IPS DF 6.9 (cell line): ENCODE measurements at places on chromosomes 3 and 15.

GRCh38 chr15:69713726-69714559, 261.3 kb downstream of the RPLP1 start:
- DNase-seq, result no peak

GRCh38 chr3:94990952-94991705, 928.3 kb downstream of the NSUN3 start:
- no peak for DNase-seq

DNA sequence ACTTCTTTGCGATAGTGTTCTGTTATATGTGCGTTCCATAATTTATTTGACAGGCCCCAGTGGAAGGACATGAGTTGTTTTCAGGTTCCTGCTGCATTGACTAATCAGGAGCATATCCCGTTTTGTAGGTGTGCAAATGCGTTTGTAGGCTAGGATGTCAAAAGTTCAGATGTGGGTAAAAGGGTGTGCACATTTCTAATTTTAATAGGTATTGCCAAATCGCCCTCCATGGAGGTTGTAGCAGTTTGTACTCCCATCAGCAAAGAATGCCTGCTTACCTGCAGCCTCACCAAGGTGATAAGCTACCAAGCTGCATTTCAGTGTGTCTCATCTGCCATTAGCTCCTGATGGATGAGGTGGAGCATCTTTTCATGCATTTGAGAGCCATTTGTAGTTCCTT, 36.3 kb downstream of the KLF13 start:
- no peak for DNase-seq

GRCh38 chr3:86740751-86741150, 250.2 kb downstream of the VGLL3 start:
- no peak for DNase-seq

- no peak for DNase-seq
Measured at GRCh38 chr3:115655761-115656282, 32.5 kb downstream of the GAP43 start.

GRCh38 chr3:183503746-183504145, 51.8 kb downstream of the KLHL6 start:
- DNase-seq, result no peak

- DNase-seq, result no peak
Measured at GRCh38 chr3:46337911-46338310, 16.0 kb upstream of the CCR2 start.

DNA sequence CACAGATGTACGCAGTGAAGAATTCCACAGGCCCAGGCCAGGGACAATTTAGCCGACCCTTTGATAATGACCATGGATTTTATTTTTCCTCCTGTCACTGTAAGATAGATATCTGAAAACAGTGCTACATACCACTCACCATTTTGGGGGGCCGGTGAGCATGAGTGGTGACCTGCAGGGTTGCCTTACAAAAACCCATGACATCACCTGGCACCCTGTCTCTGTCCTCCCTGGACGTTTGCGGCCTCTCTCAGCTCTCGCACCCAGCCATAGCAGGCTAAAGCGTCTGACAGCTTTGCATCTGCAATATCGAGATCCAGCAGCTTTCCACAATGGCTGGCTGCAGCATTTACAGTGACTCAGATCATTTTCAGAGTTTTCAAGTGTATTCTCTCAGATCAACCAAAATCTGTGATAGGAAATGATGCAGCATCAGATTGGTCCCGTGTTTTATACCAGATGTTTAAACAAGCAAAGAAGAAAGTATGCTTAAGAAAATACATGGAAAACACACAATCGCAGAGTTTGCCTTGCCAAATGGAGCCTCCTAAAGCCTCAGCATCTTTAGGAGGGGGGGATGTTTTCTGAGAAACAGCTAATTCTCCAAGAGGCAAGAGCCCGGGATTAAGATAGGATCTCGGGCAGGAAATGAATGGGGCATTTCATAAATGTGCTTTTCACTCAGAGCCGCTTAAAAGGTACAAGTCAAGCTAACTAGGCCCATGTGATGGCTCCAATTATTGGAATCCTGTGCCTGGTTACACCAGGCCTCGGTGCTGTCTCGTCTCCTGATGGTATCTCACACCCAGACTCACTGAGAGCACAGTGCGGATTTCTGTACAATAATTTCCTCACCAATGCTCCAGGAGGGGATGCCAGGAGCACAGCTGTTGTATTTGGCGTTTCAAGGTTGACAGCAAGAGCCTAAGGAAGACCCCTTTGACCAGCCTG, 257.3 kb downstream of the XXYLT1 start:
- no peak for DNase-seq
